Hematopoietic multipotent progenitor cell treated with erythropoietin and hydrocortisone succinate and interleukin-3 and kit ligand, for 6 days (in vitro differentiated cells): ENCODE measurements at places on chromosomes 11 and 22.

DNA sequence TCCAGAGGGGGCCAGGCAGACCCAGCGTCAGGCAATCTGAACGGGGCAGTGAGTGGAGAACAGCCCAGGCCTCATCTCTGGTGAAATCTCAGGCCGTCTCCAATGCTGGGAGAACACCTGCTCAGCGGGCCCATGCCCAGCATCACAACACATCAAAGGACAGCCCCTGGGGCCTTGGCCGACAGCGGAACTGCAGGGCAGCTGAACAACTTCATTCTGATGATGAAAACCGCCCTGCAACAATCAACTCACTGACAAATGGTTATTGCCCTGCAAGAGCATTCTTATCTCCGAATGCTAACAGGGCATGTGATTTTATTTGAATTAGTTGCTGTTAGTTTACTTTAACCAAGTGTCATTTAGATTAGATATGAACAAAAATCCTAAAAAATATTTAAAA, 14.6 kb downstream of the CELSR1 start:
- DNase-seq: no peak

GRCh38 chr11:133197425-133197824, 334.9 kb downstream of the OPCML start:
- DNase-seq: no peak

- DNase-seq: peak; percentile 90
These were observed 476.9 kb downstream of the MIAT start for GRCh38 chr22:27134315-27134701.

- DNase-seq: no peak
These were observed 173.2 kb downstream of the LARGE1 start for GRCh38 chr22:33747029-33747428.

- DNase-seq: peak; percentile 93
These were observed 39.8 kb upstream of the CDON start for GRCh38 chr11:126102436-126102981.

GRCh38 chr22:32021716-32022115, 21.3 kb upstream of the SLC5A1 start:
- no peak for DNase-seq

DNA sequence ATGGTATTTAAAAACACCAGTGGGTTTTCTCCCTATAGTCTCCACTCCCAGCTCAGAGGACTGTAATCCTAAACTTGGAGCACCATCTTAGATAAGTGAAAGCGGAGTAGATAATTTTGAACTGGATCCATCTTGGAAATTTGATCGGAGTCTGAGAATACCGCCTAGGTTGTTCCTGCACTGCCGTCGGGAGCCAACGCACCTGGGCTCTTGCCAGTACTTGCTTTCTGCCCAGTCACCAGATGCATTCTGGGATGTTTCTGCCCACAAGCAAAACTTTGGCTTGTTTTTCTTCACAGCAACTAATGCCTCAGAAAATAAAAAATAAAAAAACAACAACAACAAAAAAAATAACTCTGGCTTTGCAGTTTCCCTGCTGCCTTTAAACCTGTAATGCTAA, 113.0 kb upstream of the MTMR2 start:
- DNase-seq: no peak

DNA sequence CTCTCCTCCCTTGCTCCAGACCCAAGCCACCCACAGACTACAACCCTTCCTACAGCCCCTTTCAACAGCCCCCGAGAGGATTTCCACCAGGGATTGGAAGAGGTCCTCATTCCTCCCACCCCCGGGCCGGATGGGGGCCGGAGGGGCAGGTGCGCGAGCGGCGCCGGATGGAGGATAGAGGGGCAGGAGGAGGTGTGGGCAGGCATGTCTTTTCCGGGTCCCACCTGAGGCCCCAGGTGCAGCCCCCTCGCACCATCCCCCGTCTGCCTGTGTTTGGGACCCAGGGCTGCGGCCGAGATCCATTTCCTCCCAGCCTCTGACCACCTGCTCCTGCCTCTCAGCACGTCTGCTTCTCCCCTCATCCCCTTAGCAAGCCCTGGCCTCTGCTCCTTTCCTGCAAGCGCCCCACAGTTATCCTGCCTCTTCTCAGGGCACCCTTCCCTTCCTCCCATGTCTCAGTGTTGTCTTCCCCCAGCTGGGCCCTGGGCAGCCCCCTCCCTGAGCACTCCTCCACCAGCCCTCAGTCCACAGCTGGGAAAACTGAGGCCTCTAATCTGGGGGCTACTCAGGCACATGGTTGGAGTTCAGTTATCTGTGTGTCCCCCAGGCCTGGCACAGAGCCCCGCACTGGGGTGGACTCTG, 19.3 kb upstream of the CBX7 start:
- DNase-seq: no peak

- no peak for DNase-seq
These were observed 38.5 kb upstream of the GRK2 start for GRCh38 chr11:67227726-67228125.

DNA sequence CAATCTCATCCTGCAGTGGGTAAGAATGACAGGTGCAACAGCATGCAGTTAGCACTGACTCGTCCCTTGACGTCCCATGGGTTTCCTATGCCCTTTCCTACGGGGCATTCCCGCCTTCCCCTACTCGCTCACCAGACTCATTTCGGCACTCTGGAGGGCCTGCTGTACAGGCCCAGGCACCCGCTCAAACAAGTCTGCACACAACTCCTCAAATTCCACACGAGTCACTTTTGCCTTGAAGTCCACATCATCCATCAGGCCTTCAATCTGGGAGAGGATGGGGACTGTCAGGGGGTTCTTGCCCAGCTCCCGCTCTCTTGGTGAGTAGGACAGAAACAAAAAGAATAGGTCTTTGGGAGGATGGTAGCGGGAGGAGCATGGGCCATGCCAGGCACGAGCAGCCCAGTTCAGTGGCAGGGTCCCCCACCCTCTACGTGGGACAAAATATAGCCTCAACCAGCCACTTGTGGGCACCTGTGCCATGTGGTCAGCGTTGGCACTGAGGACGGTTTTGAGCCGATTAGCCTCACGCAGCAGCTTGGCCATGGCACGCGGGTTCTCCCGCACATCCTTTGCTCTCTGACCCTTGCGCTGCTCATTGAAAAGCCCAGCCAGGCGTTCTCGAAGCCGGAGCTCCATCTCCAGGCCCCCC, 4.7 kb downstream of the HYOU1 start:
- DNase-seq: no peak

GRCh38 chr11:92475819-92476218, 251.2 kb downstream of the FAT3 start:
- DNase-seq: no peak

DNA sequence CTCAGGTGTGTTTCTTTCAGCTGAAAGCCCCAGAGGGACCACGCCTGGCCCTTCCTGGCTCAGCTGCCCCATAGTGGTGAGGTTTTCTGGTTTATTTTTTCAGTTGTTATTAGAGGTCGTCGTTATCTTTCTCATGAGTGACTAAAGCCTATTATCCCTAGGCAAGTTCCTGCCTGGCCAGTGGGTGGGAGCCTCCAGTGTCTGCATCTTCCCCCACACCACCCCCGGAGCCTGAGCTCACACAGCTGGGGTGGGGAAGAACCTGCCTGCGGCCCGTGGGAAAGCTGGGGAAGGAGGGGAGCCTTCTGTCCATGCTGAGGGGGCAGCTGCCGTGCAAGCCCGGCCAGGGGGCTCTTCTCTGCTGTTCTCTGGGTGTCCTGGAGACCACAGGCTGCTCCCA, 24.3 kb upstream of the PPFIA1 start:
- no peak for DNase-seq

DNA sequence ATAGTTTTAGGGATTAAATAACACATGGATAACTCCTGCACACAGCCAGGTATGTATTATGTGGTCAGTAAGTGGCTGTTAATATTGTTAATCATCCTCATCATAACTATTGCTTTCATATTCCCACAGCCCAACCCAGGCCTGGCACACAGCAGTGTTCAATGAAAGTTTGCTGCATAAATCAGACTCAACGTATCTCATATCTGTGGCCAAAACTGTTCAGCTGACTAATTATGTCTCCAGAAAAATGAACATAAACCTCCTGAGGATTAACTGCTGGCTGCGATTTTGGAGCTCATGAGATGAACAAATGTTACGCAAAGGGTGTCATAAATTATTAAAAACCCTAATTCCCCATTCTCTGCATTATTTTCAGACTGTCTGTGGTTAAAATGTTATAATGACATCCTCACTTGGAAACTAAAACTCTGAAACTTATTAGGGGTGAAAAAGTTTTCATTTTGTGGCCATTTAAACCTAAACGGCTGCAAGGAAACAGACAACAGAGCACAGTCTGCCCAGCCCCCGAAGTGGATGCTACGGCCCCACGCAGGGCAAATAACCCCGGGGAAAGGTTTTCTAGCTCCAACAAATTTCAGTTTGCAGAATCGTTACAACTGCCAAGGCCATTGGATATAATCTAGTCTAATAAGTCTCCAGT, 17.3 kb downstream of the ABCC8 start:
- no peak for DNase-seq

GRCh38 chr11:22203281-22203680, 10.4 kb downstream of the ANO5 start:
- no peak for DNase-seq

DNA sequence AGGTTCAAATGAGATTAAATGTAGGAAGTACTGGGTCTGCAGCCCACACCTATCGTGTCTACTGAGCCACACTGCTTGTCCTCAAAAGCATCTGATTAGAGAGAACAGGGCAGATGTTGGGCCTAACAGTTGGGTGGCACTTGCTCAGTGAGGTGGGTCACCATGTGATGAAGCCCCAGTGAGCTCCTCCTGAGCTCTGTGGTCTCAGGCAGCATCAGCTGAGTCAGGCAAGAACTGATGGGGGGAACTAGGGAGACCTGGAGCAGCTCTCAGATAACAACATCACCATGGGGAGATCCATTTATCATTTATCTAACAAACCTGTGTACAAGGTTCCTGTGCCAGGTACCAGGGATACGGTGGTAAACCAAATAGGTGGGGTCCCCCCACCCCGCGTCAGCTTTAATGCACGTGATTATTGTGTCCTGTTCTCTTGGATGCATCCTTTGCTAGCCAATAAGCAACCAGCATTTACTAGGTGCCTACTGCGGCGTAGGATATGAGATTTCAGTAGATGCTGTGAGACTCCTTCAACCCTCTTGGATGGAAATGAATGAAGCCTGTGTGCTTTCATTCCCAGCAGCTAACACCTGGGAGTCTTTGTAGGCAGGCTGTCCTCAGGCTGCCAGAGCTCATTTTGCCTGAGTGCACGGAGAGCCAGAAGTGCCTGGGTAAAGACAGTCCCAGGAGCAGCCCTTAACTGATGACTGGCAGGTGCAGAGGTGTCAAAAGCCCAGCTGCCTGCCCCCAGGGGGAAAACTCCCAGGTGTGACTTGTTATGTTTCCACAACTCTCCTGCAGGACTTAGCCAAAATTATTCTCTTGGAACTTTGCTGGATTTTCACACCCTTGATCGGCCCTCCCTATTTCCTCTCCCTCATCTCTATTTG, 73.6 kb upstream of the NARS2 start:
- no peak for DNase-seq

GRCh38 chr11:119461229-119461963, 38.4 kb upstream of the THY1 start:
- no peak for DNase-seq

GRCh38 chr22:20654343-20655208, 119.3 kb upstream of the SERPIND1 start:
- DNase-seq: no peak

DNA sequence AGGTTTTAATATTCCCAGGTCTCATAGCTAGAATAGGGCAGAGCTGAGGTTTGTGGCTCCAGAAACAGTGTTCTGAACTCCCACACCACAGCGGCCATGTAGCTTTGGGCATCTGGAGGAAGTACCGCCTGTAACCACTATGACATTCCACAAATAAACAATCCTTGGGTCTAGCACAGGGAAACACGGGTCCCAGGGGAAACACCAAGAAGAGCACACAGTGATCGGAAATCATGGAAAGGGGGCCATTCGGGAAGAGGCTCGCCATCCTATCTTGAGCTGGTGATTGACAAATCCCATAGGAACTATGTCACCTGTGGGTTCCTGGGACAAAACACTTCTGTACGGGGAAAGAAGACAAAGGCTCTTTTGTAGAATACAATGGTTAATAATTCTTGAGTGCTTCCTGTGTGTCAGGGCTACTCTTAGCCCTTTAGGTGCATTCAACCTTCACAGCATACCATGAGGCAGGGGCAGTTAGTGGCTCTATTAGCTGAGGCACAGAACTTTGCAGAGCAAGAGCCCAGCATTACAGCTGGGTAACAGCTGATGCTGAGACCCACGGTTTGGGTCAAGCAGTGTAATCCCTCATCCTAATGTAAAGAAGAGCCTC, 514.2 kb downstream of the NTM start:
- DNase-seq: no peak

DNA sequence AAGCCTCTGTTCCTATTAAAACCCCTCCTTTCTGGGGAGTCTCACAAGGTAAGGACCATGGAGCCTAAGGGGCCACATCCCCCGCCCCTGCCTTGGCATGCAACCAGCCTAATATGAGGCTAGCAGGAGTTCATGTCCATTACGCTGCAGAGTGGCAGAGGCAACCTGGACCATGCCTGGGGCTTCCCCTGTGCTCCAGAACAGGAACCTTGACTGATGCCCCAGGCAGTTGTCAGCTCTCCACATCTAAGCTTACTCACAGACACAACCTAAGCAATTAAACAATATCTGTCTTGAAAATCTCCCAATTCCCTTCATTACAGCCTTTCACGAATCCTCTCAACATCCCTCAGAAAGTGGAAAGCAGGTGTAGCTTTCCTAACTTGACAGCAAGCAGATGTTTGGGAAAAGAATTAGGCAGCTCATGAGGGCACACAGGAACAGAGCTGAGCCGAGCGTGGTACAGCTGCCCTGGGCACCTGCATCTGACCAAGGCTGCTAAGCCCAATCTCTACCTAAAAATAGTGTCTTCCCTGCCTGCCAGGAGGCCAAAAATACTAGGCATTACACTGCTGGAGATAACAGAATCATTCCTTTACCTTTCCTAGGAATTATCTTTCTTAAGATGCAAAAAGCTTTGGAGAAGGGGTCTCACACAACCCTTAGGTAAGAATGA, 20.8 kb downstream of the C11orf71 start:
- DNase-seq: no peak
